ENCODE measurements at places on chromosomes 2 and 18. TPM values are rescaled to one million over a fixed set of nuclear protein-coding genes. Genes with fewer than 3 reads are reported as not detected.

- no peak for DNase-seq
Measured at GRCh38 chr2:143936538-143936847, 583.4 kb downstream of the ZEB2 start.

DNA sequence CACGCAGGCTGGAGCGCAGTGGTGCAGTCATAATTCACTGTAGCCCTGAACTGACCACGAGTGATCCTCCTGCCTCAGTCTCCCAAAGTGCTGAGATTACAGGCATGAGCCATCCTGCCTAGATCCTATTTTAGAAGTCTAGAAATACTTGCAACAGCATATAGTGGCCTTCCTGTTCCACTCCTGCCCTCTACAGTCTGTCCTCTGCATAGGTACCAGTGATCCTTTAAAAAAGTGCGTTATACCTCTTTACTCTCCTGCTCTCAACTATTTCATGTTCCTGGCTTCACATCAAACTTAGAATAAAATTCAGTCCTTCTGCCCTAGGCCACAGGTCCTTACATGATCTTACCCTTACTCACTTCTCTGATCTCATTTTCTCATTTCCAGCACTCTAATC lies 6.0 kb downstream of the COMMD1 start:
- DNase-seq, result no peak

- DNase-seq, result no peak
Measured at GRCh38 chr2:118633371-118634018, 214.0 kb downstream of the EN1 start.

DNA sequence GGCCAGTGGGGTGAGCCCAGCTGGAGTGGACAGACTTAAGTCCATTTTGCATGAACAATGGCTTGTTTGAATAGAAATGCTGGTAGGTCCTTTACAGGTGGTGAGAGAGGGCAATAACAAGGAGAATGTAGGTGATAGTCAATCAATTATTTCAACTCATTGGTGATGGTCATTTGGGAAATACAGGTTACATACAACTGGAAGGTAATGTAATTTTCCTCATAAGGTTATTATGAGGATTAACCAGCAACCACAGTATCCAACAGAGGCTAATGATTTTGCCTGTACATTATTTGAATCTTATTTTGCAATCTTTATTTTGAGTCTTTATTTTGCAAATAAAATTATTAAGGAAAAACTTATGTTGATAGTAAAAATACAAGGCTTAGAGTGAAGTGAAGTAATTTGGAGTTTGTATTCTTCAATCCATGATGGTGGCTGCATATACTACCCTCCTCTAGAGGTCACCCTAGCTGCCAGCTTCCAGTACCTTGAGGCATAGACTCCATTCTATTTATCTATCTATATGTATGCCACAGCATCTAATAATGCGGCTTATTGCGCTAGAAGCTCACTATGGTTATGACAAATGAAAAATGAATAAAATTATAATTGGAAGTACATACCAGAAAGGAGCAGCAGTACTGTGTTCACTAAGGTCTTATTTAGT lies 20.5 kb upstream of the HNMT start:
- DNase-seq, result no peak

- DNase-seq, result no peak
Measured at GRCh38 chr18:78293540-78293939, 686.1 kb upstream of the SALL3 start.

GRCh38 chr2:60998628-60999545 lies 18.6 kb upstream of the PEX13 start:
- no peak for DNase-seq

GRCh38 chr2:31476511-31477180 lies 62.1 kb upstream of the XDH start:
- DNase-seq, result peak; percentile 12

DNA sequence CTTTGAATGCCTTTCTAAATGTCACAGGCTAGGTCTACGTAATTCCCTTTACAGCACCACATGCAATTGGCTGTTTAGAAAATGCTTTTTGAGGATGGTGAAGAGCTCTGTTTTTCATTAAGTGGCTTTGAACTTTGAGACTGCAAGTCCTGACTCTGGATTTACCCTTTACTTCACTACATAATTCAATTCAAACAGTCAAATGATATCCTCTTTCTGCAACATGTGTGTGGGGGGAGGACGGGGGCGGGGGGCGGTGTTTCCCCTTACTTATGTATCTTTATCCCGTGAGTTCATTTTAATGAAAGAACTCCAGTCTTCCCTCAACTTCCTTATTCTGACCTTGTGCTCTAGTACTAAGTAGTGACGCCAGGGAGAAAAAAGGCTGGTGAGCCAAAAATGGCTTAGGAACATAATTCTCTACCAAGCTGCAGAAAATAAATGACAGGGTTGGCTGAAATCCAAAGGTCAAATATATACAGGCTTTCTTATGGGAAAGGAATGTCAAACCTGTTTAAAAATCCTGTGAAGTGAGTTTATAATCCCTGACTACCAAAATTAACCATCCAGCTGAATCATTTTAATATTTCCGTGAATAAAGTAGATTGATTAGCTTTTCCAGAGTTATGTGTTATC lies 119.6 kb downstream of the SLC8A1 start:
- peak; percentile 85 for DNase-seq

GRCh38 chr18:62332964-62333695 lies 8.0 kb downstream of the TNFRSF11A start:
- DNase-seq, result no peak

GRCh38 chr18:34493566-34494358 lies 216.3 kb upstream of the DTNA start:
- peak; percentile 13 for DNase-seq

DNA sequence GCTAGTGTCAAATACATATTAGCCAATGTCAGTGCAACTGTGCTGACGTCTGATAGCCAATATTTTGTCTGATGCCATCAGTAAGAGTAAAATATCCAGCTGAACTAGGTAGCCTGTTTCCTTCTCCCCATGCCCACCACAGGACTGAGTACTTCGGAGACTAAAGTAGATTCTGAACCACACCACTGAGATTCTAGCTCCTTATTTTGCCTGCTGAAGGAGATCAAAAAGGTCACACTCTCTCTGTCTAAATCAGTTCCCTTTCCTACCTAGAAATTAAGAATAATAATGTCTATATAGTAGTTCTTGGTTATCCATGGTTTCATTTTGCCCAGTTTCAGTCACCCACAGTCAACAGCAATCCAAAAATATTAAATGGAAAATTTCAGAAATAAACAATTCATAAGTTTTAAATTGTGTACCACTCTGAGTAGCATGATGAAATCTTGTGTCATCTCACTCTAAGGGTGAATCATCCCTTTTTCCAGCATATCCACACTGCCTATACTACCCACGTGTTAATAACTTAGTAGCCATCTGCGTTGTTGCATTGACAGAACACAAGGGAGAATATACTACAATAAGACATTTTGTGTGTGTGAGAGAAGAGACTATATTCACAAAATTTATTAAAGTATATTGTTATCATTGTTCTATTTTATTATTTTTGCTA lies 1043.3 kb upstream of the PIK3C3 start:
- peak; percentile 14 for DNase-seq

- peak; percentile 85 for DNase-seq
Measured at GRCh38 chr18:27377251-27377650, 192.1 kb upstream of the CHST9 start.

DNA sequence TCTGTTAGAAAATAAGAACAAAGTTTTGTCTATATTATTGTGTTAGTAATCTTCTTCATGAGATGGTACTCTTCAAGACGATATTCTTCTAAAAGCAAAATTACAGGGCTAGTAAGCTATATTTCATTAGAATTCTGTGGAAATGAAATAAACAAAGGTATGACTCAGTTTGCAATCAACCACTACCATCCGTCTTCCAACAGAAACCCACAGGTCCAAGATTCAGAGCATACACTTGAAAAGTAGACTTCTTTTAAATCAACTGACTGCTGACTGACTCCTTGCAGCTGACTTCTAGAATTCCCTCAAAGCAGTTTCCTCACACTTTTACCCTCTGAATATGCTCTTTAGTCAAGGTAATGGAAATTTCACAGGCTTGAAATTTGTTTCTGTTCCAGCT lies 193.7 kb downstream of the GCA start:
- peak; percentile 56 for DNase-seq

DNA sequence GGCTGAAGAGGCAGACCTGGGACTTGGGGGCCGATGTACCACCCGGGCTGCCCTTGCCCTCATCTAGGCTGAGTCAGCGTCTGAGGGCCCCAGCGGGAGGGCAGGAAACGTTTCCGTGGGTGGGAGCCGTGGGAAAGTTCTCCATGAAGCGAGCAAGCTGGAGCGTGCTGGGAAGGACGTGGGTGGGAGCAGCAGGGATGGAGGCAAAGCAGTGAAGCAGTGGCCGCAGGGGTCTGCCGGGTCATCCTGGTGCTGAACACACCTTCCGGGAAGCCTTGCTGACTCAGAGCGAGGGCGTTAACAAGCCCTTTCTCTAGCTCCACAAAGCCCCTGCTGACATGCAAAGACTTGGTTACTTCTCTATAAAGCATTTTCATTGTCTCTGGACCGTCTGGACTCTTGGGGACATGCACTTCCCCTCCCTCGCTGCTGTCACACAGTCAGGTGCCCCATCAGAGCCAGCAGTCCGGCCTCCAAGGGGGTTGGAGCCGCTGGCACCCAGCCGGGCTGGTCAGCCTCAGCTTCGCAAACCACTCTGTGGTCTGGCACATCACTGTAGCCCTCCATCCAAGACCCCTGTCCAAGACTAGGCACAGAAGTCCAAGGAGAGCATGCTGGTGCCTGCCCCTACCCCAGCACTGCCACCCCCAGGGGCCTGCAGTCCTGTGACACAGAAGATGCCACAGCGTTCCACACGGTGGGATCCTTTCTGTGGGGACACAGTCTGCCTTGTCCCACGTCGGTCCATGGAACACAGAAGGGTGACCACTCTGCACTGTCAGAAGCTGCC lies 115.1 kb upstream of the GPC1 start:
- DNase-seq, result peak; percentile 98

DNA sequence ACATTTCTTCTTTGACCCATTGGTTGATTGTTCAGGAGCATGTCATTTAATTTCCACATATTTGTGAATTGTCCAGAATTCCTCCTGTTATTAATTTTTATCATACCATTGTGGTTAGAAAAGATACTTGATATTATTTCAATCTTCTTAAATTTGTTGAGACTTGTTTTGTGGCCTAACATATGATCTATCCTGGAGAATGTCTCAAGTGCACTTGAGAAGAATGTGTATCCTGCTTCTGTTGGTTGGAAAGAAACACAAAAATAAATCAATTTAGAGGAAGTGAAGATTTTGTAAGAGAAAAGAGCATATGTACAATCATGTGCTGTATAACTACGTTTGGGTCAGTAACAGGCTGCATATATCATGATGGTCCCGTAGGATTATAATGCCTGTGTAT lies 118.6 kb upstream of the CDC42EP3 start:
- no peak for DNase-seq

- DNase-seq, result no peak
Measured at GRCh38 chr18:21309248-21309647, 67.2 kb downstream of the GREB1L start.

- DNase-seq, result no peak
Measured at GRCh38 chr2:78035804-78036203, 513.6 kb upstream of the LRRTM4 start.

GRCh38 chr2:32925283-32925815 lies 21.4 kb upstream of the LTBP1 start:
- no peak for DNase-seq

GRCh38 chr2:192010073-192010472 lies 163.2 kb upstream of the CAVIN2 start:
- no peak for DNase-seq

DNA sequence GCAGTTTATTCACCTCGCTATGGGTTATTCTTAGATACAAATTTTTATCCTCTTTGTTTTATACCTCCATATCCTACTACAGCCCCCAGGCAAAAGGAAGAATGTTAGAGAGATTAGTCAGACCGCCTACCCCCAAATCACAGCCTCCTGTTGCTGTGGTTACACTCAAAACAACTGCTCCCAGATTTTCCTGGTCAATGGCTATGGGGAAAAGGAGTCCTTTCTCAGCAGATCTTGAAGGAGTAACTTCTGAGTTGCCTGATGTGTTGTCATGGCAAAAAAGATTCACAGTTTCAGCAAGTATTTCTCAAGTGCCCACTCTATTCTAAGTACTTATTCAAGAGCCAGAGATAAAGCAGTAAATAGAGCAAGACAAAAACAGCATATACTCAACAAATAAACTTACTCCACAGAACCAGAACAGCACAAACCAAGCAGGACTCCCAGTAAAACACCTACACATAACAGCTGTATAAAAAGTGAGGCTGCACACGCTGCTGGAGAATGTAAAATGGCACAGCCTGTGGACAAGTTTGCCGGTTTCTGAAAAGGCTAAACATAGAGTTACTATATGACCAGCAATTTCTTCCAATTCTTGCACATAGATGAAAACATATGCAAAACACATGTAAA lies 104.8 kb downstream of the NOL10 start:
- peak; percentile 94 for DNase-seq

GRCh38 chr18:904218-905090 lies at the start of gene ADCYAP1:
TSS of gene ADCYAP1 (plus strand) at chr18:904871. CDS start at chr18:905387, 516 bp downstream.
- DNase-seq, result no peak

DNA sequence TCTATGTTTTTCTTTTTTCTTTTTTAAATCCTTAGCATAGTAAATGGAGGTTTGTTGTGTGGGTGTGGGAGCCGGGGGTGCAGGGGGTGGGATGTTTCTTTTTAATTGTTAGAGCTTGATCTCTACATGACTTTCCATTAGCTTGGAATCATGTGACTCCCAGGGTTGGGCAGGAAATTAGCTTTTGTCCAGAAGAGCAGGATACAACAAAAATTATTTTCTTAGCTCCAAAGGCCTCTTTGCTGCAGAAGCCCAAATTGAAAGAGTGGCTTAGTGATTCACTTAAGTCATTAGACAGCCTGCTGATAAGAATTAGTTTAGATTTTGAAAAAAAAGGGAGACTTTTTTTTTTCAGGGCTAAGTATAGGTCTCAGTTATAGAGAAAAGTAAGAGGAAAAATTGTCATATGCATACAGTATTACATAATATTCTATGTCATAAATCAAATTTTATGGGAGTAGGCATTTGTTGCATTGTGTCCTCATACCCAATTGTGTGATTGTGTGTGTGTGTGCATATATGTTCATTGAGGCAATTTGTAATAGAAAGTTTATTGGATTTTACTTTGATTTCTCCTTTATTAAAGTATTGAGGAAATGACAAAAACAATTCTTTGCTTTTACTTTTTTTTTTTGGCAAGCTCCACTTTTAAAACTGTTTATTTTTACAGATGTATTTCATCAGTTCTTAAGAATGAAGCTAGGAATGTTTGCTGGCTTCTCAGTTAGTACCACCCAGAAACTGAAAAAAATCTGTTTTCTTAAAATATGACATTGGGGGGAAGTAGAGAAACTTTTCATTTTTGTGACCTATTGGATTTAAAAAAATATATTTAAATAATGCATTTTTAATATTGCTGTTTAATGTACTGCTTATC lies 47.4 kb downstream of the TSPYL6 start:
- peak; percentile 59 for DNase-seq

The BMP10 gene
- not detected for total RNA-seq

The PDCD1 gene
- not detected for total RNA-seq

The TFPI gene
- total RNA-seq, result 52.9 TPM

The CAMKMT gene
- total RNA-seq, result 8.9 TPM

The SLC5A7 gene
- 0.05 TPM for total RNA-seq

The UBE2E3 gene
- total RNA-seq, result 140 TPM

The KCNE4 gene
- 0.34 TPM for total RNA-seq

The ARHGAP25 gene
- 0.30 TPM for total RNA-seq

The UGT1A8 gene
- not detected for total RNA-seq

The BUB1 gene
- total RNA-seq, result 8.0 TPM

All from astrocyte (in vitro differentiated cells and primary cell).